ENCODE measurements at places on chromosomes 6 and 20.

DNA sequence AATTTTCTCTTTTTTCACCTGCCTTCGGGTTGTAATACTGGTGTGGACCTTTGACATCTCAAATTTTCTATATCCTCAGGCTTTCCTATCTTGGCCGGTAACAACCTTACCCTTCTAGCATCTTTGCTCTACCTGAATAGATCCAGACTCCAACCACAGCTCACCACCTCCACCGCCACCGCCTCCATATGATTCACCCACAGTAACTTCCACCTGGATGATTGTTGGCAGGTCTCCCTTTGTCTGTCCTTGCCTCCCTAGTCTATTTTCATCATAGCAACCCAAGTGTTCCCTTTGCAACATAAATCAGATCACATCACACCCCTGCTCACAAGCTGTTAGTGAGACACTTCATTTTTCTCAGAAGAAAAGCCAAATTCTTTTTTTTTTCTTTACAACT lies 525.8 kb upstream of the POU3F2 start:
- DNase-seq = no peak

- DNase-seq = no peak
These were observed 149.6 kb downstream of the BACH2 start for GRCh38 chr6:90146921-90147649.

- no peak for DNase-seq
These were observed 529.1 kb upstream of the CITED2 start for GRCh38 chr6:139903411-139904157.

DNA sequence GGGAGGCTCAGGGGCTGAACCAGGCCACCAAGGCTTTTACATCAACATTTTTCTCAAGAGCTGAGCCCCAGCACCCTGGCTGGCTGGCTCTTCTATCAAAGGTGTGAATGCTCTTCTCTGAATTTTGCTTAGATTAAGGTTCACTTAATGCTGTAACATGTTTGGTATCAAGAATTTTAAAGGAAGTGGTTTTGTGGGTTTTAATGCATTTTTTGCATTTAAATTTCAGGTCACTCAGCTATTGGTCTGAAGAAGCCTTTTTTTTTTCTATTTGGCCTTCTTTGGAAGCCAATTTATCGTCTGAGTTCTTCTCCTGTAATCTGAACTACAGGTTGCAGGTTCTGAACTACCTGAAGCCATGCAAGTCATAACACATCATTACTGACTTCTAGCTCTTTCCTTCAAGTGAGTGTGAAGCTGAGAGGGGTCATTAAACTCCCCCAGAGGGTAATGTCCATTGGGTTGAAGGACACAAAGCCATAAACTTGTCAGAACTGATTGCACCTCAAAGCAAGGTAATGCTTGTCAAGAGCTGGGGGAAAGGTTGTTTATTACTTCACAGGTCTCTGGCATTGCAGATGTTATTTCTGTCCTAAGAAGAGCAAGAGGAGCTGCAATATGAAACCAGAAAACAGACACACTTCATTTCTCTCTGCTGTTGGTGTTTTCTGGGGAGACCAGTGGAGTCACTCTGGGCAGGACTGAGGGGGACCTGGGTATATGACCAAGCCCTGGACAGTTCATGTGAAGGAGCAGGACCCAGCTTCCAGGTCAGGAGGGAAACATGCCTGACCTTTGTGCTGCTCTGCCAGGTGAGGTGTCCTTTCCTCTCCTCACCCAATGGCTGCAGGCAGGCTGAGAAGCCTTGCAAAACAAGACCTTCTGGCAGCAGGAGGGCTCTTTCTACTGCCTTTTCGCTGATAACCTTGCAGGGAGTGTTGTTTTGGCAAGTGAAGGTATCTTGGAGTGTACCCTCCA lies 26.1 kb upstream of the NEDD9 start:
- no peak for DNase-seq

DNA sequence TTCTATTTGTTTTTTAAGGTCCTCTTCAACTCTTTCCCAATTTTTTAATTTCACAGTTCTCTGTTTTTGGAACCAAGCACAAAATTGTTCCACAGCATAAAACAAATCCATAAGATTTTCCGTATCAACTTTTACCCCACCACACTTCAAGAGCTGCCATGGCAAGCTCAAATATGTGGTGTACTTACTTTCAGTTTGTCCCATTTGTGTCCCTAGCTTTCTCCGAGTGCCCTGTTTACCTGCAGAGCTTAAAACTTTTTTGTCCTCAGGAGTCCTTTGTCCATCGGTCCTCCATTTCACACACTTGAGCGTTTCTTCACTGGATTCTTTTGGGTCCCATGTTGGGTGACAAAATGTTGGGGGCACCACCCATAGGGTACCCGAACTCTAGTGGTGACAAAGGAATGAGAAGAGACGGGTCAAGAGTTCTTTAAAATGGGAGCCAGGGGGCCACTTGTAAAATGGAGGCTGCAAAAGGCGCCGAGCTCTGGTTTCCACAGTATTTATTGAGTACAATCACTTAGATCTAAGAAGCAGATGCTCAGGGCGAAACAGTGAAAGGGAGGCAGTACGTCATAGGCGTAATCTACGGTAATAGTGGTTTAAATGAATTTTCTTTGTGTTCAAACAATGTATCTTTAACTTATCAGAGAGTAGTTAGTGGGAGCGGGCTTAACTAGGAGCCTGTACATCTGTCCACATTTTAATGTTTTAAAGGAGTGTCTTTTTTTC lies 39.8 kb upstream of the SERINC1 start:
- no peak for DNase-seq

DNA sequence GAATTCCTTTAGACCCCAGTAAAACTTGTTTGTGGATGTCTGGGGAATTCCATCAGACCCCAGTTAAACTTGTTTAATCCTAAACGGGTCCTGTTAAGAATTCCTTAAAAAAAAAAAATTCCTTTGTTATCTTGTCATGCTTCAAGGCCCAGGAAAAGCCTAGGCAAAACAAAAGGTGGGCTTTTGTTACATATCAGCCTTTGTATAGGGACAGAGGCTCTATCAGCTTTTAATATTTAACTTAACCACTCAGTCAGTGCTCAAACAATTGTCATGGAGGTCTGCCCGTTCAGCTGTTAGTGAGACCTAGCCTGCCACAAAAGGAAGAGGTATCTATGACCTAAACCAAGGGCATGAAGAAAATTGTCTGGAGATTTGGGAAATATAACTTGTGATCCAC lies 53.1 kb downstream of the SLC22A1 start:
- no peak for DNase-seq

DNA sequence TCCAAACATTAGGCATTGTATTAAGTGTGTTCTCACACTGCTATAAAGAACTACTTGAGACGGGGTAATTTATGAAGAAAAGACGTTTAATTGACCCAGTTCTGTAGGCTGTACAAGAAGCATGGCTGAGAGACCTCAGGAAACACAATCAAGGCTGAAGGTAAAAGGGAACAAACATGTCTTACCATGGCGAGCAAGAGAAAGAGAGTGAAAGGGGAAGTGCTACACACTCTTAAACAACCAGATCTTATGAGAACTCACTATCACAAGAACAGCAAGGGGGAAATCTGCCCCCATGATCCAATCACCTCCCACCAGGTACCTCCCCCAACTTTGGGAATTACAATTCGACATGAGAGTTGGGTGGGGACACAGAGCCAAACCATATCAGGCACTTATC lies 86.6 kb upstream of the TOP1 start:
- DNase-seq = no peak
